Neural crest cell (in vitro differentiated cells): ENCODE measurements at places on chromosomes 4 and X. TPM values are rescaled to one million over a fixed set of nuclear protein-coding genes. Genes with fewer than 3 reads are reported as not detected.
A peak's percentile ranks its signal among the peaks of the same experiment; 100 is the strongest.

Gene MFAP3L
- 1.7 and 2.8 TPM in 2 replicates for total RNA-seq

GRCh38 chr4:183550345-183551093 lies 45.7 kb downstream of the ING2 start:
- DNase-seq: no peak

DNA sequence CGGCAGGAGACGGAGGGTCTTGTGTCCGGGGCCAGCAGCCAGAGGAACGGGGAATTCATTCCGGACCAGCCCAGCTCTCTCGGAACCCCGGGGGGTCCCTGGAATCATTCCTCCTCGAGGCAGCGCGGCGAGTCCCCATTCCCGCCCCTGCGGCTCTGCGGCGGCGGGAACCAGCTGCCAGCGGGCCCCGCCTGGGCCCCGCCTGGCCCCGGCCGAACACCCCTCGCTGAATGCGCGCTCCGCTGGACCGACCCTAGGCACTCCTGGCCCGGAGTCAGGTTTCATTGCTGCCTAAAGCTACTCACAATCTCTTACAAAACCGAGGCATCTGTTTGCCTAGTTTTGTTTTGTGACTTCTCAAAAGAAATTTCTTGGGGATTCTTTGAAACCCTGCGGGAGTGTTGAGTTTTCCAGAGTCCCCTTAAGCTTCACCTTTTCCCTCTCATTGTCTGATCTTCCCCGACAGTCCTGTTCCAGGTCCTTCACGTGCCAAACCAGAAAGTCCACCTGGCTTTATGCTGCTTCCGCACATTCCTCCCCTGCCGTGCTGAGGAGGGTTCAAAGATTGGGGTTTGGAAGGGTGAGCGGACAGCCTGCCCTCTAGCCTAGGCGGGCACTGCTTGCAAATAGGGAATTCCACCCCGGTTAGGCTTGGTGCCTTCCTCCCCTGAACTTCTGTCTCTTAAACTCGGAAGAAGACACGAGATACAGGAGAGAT lies 789 bp downstream of the ARHGAP10 start:
- peak; percentile 36 for DNase-seq

GRCh38 chr4:153790962-153791551 lies 2.2 kb upstream of the SFRP2 start:
- DNase-seq: peak; percentile 73

GRCh38 chrX:11406109-11406765 lies 113.0 kb downstream of the AMELX start:
- DNase-seq: no peak

DNA sequence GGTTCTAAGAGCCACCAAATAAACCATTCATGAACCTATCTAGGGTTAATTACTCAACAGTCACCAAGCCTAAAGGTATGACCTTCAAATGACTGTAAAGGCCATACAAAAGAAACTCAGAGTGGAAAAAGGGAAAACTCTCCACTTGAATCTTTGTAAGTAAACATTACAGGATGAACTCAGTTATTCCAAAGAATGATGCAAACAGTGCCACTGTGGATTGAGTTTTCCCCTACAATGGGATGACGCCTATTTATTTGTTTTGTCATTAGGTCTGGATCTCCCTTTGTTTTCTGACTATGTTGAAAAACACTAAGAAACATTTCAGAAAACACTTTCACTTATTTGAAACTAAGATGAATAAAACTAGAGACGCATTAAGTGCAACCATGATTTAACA lies 12.7 kb downstream of the NUDT6 start:
- DNase-seq: no peak

GRCh38 chrX:71885099-71885498 lies 25.5 kb upstream of the NHSL2 start:
- DNase-seq: no peak

GRCh38 chrX:67437821-67438220 lies 106.0 kb upstream of the AR start:
- no peak for DNase-seq

- no peak for DNase-seq
These were observed 5.2 kb downstream of the PCDH19 start for GRCh38 chrX:100404851-100405250.
